ENCODE measurements at places on chromosomes 11 and 22. TPM values are rescaled to one million over a fixed set of nuclear protein-coding genes. Genes with fewer than 3 reads are reported as not detected.

DNA sequence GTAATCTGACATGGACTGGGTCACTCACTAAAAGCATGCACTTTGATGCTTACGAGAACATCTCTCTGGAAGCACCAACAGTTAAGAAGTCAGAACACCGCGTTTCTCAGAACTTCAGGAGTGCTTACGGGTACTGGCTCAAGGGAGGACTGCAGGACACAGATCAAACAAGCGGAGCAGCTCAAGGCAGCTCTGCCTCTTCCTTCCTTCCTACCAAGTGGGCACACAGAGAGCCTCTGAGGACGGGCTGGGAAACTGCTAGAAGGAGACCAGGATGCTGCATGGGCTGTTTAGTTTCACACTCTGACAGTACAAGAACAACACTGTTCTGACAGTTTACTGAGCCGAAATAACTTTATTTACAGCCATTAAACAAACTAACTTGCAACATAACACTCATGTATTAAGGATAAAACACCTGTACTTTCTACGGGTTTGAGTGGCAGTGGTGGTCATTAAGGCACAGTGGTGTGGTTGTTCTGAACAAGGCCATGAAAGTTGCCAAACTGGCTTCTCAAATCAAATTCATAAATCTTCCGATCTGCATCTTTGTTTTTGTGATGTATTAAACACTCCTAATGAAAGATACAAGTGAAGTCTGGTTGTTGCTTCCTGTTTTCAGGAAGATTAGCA, 37.5 kb downstream of the ARFGAP3 start:
- no peak for DNase-seq

GRCh38 chr11:64352995-64353714, 5.8 kb upstream of the RPS6KA4 start:
- DNase-seq = no peak

DNA sequence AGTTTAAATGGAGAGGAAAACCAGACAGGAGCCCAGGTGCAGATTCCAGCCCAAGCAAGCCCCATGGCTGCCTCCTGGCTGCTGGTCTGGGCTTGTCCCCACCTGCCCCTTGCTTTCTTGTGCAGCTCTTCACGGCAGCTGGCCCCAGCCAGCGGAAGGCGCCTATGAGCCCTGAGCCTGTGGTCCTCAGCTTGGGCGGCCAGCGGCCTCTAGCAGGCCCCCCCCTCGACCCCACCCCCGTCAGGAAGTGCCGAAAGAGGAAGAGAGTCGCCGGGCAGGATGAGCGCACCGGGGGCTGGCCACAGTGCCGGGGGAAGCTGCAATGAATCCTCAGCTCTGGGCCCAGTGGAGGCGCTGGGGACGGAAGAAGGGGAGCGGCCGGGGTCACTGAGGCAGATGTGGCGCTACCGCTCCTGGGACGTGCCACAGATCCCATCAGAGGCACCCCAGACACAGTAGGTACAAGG, 2.1 kb upstream of the DGKZ start:
- DNase-seq = peak; percentile 69

DNA sequence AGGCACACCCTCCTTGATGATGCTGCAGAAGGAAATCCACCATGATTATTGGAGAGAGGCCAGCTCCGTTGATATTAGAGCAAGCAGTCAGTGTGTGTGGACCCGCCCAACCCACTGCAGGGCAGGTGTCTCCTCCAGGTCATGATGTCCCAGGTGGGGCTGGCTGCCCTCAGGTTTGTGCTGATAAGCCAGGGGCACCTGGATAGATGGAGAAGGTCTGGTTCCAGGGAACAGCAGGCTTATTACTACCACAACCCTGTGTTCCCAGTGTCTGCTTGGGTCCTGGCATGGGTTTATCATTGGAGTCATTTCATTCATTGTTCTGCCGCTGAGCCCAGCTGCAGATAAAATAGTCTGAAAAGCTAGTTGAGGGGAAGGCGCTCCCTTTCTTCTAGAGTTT, 181.1 kb upstream of the NECTIN1 start:
- DNase-seq = no peak

DNA sequence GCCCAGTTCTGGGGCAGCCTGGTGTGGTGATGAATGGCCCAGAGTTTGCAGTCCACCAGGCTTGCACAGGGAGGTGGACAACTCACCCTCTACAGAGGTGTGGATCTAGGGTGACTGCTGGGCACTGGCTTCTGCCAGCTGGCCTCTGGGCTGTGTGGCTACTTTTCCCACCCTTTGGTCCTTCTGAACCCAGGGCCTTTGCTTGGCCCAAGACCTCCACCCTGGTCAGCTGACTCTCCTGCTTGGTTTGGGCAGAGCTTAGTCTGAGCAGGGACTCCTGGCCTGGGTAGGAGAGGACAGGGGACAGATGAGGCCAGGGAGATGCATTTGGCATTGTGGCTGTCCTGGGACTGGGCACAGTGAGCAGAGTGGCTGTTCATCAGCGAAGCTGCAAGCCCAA, 83.0 kb upstream of the SHANK2 start:
- DNase-seq = no peak

DNA sequence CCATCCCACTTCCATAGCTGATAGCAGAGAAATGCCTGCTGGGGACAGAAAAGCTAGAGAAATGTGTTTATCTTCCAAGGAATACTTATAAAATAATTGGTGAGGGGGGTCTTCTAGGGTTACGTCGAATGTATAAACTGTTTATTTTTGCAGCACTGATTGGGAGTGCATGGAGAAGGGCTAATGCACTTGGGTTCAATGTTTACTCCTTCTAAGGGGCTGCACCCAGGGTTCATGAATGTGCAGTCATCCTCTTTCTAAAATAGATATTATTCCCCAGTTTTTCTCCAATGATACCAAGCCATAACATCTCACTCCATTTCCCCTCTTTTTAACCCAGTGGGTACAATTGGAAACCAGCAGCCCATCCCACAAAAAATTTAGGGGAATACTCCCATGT, 336.9 kb downstream of the ETS1 start:
- no peak for DNase-seq

GRCh38 chr11:131579932-131580387, 209.5 kb downstream of the NTM start:
- DNase-seq = peak; percentile 87

DNA sequence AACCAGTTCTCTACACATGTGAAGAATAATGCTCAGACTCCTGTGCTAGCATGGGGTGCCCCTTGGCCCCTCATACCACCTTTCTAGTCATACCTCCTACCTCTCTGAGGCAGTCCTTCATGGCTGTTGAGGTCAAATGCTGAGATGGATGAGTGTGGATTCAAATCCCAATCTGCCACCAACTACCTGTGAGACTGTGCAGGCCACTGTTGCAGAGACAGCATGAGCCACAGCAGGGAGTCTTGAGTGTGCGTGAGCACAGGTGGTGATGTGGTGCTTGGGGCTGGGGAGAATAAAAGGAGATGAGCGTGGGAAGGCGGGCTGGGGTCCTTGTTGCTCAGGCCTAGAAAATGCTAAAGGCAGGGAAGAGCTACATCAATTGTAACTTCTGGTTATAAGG, 218.0 kb upstream of the E2F8 start:
- DNase-seq = no peak

- DNase-seq = no peak
These were observed 37.7 kb downstream of the ST3GAL4 start for GRCh38 chr11:126393143-126393542.

- DNase-seq = no peak
These were observed 8.7 kb downstream of the DRAP1 start for GRCh38 chr11:65927904-65928397.

DNA sequence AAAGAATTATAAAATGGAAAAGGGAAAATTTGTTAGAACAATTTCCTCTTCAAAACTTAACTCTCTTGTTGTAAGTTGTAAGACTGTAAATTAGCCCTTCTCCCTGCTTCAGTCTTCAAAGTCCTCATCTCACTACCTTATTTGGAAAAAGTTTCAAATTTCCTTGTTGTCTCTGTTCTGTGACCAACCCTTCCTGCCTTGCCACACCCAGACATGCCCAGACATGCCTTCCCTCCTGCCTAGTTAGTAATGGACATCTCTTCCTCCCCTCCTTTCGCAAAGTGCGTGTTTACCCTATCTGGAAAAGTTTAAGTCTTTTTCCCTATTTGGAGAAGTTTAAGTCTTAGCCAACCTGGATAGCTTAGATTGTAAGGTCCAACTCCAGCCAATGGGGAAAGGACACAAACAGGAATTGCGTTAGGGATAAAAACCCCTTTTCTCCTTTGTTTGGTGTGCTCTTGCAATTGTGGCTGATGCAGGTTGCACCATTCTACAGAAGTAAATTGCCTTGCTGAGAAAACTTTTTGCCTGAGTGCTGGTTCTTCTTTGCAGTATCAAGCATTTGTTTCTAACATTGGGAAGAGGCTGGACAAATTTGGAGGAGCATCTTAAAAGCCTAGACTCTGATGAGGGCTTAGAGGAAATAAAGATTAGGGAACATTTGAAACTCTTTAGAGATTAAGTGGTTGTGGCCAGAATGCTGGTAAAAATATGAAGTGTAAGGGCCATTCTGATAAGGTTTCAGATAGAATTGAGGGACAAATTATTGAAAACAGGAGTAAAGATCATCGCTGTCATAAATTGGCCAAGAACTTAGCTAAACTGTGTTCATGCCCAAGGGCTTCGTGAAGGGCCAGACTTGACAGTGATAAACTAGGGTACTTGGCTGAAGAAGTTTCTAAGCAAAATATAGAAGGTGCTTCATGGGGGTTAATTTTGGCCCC, 15.4 kb downstream of the OR52K2 start:
- peak; percentile 17 for DNase-seq

- DNase-seq = no peak
These were observed 73.1 kb upstream of the INCENP start for GRCh38 chr11:62050716-62051115.

DNA sequence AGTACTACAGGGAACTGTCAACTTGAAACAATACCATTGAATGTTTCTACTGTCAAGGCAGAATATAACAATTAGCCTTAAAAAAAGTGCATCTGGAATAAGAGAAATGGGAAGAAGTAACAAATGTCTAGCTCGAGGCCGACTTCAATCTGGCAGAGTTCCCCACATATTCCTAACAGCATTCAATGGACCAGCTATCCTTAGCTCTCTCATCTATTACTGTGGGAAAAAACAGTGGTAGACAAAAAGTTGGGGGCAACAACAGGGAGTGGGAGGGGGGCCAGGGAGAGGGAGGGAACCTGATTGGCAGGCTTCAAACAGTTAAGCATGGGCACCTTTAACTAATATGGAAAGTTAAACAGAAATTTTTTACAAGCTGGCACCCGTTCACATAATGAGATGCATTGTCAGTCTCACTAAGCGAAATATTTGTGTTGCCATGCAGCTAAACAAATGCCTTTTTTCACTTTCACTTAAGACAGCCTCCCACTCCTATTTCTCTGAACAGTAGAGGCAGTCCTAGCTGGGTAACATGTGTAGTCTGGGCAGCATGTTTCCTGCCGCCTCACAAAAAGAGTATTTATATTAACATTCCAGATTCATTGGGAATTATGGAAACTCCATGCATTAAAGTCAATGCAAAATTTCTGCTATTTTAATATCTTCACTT, 62.2 kb upstream of the SOX6 start:
- no peak for DNase-seq

- no peak for DNase-seq
These were observed 10.9 kb downstream of the MTMR2 start for GRCh38 chr11:95912902-95913560.

DNA sequence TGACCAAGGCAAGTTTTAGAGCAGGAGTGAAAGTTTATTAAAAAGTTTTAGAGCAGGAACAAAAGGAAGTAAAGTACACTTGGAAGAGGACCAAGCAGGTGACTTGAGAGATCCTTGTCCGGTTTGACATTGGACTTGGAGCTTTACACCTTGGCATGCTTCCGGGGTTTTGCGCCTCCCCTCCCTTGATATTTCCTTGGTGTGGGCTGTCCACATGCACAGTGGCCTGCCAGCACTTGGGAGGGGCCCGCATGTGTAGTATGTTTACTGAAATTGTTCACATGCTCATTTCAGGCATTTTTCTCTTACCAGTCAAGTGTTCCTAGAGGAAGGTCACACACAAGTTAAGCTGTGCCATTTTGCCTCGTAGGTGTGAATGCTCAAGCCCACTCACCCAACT, 19.0 kb upstream of the THRSP start:
- no peak for DNase-seq

- peak; percentile 90 for DNase-seq
These were observed 5.2 kb upstream of the GCAT start for GRCh38 chr22:37802310-37803194.

DNA sequence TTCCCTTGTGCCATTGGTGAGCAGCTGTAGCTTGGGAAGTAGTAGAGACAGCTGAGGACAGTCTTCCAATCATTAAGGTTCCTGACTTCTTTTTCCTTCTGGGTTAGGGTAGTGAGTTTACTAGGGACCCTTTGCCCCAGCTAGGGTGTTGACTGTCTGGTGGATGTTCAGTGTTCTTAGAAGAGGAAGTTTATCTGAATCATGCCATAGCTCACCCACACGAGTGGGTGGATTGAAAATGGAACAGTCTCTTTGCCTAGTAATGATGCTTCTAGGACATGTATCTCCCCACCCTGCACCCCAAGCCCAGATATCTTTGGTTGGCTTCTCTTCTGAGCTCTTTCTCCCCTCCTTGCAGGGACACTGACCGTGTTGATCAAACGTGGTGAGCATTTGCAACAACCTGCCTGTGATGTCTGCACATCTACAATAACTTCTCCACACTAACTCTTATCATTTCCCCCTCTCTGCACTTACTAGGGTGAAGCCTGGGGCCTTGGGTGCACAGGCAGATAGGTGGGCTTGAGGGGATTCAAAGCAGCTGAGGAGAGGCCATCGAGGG, 57.1 kb upstream of the HORMAD2 start:
- no peak for DNase-seq

- DNase-seq = no peak
These were observed 2.1 kb upstream of the PLXNB2 start for GRCh38 chr22:50309601-50309991.

Gene SEPTIN3
- total RNA-seq = 28.4 TPM

Gene TECTA
- total RNA-seq = 0.74 TPM

Gene PANX3
- not detected for total RNA-seq

Gene TRPM5
- not detected for total RNA-seq

Gene APOA5
- 0.35 TPM for total RNA-seq

Gene RAB39A
- total RNA-seq = 26.3 TPM

Gene KDM4E
- total RNA-seq = not detected

Gene RIMBP3B
- total RNA-seq = 0.04 TPM

Gene GRIK4
- 2.2 TPM for total RNA-seq

Gene CARD18
- not detected for total RNA-seq

Gene GAL
- 80.9 TPM for total RNA-seq

Gene ART5
- 9.0 TPM for total RNA-seq

Gene CNGA4
- not detected for total RNA-seq

Gene SLN
- not detected for total RNA-seq

Gene LARGE1
- total RNA-seq = 75.6 TPM

Gene OR5T1
- total RNA-seq = not detected

Gene DPP3
- total RNA-seq = 85.9 TPM

Gene CENATAC
- 34.5 TPM for total RNA-seq
